ENCODE measurements at places on chromosomes 13 and 19.

GRCh38 chr13:105543742-105544141, 991.7 kb downstream of the EFNB2 start:
- DNase-seq = peak; percentile 4

- no peak for DNase-seq
These were observed 2.0 kb downstream of the GPR12 start for GRCh38 chr13:26758496-26759157.

GRCh38 chr13:62431852-62432251, 1016.2 kb upstream of the PCDH20 start:
- no peak for DNase-seq

- DNase-seq = peak; percentile 18
These were observed 117.0 kb upstream of the POSTN start for GRCh38 chr13:37715606-37716015.

- DNase-seq = no peak
These were observed 224.8 kb downstream of the LMO7 start for GRCh38 chr13:75860935-75861334.

DNA sequence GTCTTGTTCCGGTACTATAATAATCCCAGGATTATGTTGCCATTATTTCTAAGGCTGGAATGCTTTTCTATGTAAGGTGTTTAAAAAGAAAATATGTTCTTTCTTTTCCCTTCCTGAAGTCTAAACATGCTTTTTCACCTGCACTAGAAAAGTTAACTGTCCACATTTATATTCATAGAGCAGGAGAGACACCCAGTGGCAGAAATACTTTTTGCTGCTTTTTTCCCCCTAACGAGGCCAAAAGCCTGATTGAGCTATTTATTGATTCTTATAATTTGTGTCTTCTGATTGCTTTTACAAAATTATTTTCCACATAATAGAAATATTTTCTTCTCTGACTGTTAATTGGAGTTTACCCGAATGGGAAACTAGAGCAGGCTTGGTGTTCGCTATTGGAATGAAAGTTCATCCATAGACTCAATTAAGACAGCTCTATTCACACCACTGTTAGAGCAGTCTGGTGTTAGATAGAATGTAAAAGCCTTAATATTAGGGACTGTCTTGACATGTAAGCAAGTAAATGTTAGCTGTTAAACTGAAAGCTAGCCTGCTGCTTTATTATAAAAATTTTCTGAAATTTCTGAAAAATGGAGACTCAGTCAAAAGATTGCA, 15.8 kb downstream of the GPR180 start:
- DNase-seq = no peak

GRCh38 chr19:41799444-41800000, 3.1 kb downstream of the CEACAM3 start:
- DNase-seq = no peak
